ENCODE measurements at places on chromosomes 11 and 22.
A peak's percentile ranks its signal among the peaks of the same experiment; 100 is the strongest.

DNA sequence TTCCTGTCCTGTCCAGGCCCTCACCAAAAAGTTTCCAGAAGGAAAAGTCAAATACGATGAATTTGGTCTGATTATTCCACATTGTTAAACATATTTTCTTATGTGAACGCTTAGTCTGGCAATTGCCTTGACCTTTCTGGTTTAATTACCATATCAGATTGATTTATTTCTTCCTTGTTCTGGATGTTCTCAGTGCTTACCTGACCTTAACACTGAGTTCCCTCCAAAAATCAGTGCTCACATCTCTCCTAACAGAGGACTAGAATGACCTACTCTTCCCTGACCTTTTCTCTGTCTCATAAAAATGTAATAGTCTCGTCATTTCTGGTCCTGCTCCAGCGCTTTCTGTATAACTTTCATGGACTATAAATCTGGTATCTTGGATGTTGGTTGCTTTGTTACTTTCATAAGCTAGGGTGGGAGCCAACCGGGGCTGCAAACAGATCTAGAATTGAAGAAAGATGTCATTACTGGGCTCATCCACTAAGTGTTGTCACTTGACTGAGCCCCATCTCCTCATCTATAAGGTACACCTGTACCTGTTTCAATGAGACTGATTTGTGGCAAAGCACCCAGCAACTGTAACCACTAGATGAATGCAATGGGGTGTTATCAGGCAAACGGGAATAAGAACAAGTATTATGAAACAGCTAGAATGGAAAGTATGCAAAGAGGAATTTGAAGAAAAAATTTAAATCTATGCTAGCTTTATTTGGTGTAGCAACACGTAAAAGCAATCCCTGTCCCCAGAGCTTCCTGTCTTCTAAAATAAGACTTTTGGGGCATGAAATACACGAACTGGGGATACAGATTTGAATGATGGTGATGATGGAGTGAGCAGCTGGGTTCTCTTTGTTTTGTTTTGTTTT, 2.4 kb downstream of the FADS2 start:
- DNase-seq = no peak

DNA sequence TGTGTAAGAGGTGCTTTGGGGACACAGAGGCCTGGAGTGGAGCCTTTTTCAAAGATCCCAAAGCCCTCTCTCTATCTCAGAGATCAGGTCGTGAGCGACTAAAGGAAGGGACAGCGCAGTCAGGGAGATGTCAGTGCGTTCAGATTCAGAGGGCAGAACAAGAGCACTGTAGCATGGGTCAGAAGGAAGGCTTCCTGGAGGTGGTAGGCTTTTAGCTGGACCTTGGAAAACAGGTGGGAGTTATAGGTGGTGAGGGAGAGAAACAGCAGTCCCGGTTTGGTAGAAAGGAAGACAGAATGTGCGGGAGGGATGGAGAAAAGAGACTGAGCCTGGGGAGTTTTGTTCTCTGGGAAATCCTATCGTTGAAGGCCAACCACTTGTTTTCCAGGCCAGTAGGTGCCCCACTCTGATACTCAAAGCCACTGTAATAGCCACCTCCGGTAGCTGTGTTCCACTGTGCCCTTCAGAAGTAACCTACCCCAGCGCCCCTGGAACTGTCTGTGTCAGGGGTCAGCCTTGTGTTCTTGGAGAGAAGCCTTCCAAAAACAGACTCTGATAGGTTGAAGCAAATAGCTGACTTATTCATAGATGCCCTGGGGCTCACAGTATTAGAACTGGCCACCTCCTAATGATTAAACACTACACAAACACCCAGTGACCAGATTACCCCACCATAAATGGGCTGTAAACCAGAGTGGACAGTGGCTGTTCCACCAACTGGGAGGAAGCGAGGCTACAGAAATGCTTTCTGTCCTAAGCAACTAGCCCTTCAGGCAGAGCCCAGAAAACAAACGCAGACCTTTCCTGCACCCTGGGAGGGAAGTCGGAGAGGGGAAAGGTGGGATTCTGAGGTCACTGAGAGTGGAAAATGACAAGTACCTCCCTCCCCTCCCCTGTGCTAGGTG, 157.7 kb downstream of the DBX1 start:
- no peak for DNase-seq

DNA sequence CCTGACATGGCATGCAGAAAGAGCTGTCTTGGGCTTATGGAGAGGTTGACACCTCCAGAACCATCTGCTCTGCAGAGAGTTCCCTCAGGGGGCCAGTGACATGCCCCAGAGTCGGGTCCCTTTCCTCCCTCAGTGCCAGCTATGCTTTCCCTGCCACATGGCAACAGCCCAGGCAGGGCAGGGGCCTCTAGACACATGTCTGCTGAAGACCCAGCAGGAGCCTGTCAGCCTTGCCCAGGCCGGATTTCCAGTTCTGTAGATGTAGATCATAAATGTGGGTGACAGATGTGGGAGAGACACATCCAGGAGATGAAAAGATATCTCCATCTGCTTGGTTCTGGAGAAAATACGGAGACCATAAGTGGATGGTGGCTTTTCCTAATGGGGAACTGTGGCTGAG, 25.5 kb downstream of the NAV2 start:
- DNase-seq = no peak

- no peak for DNase-seq
Observed at GRCh38 chr11:88246696-88247095, 71.5 kb upstream of the RAB38 start.

DNA sequence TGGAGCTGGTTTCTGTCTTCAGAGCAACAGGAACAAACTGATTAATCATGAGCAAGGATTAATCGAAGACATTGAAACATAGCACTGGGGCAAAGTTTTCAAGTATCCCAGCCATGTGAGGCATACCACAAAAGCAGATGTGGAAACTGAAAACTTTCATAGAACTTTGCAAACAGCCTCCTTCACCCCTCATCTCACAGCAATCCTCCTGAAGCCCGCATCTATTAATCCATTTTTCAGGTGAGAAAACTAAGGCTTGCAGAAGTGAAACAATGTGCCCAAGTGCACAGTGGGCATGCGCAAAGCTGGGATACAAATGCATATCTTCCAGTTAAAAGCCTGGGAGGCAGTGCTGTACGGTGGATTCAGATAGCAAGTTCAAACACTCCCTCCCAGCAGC, 58.6 kb upstream of the HMGXB4 start:
- DNase-seq = no peak

DNA sequence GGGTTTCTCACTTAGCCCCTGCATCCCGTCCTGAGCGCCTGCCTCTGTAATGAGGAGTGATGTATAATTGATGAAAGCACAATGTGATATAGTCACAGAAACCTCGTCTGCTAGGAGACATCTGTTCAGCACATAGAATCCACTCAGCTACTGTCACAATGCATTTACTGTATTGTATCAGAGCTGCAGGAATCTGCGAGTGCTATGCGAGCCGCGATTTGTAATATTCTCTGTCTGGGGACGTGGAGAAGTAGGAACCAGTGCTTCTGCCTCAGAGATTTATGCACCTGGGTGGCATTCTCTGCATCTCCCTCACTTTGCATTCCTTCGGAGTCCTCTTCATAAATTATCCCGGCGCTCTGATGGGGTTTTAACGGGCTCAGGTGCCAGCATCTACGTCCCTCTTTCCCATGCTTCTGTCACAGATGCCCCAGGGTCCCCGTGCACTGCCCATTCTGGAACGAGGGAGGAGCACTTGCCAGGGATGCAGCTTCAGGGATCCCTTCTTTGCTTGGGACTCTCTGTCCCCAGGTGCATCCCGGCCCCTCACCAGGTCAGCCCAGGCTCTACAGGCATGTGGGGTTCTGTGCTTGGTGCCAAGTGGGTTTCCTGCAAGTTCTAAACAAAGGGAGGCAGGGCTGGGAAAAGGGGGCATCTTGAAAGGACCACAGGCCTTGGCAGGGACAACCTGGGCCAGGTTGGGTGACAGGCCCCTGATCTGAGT, 205.5 kb downstream of the DSCAML1 start:
- DNase-seq = no peak

DNA sequence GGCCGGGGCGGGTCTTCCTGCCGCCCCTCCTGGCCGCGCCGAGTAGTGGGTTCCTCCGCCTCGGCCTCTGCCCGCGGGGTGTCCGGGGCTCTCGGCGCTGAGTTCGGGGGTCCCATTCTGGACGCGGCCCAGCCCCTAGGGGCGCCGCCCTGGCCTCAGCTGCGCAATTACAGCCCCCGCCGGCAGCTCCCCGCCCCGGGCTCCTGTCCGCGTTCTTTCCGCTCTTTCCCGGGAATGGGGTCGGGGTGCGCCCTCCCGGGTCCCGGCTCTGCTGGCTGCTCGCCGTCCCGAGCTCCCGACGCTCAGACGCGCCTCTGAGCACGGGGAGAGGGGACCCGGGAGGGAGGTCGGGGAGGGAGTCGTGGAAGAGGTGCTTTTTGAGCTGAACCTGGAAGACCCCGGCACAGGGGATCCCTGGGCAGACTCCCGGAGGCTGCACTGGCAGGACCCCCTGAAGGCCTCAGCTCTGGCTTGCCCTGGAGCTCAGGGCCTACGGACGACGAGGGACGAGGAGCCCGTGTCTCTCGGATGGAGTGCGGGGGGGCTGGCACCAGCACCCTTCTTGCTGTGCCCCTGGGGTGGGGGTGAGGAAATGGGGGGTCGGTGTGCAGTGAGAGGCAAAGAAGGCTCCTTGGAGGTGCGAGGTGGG, 558 bp downstream of the TSPAN4 start:
- DNase-seq = no peak

GRCh38 chr11:22006901-22007300, 186.0 kb upstream of the ANO5 start:
- DNase-seq = no peak

GRCh38 chr11:17734418-17734911, at the start of gene KCNC1:
Gene KCNC1 (plus strand): TSS chr11:17734781. CDS start chr11:17736003, 1,222 bp downstream.
- no peak for DNase-seq

GRCh38 chr11:69297787-69298266, 3.9 kb downstream of the MYEOV start:
- peak; percentile 79 for DNase-seq

GRCh38 chr11:37282367-37282766, 684.3 kb upstream of the RAG2 start:
- no peak for DNase-seq

GRCh38 chr11:128437136-128437535, 150.2 kb downstream of the ETS1 start:
- no peak for DNase-seq

- peak; percentile 67 for DNase-seq
Observed at GRCh38 chr11:35148163-35148837, 9.3 kb downstream of the CD44 start.

DNA sequence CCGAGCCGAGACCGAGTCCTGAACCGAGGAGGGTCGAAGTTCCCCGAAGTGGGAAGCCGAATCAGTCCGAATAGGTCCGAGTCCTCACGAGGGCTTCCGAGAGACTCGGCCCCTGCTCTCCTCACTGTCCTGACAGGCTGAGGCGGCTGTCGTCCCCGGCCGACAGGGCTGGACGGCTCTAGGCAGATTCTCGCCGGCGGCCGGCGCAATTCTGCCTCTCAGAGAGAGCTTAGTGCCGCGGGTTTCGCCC, 191 bp upstream of the DEAF1 start:
- DNase-seq = no peak

DNA sequence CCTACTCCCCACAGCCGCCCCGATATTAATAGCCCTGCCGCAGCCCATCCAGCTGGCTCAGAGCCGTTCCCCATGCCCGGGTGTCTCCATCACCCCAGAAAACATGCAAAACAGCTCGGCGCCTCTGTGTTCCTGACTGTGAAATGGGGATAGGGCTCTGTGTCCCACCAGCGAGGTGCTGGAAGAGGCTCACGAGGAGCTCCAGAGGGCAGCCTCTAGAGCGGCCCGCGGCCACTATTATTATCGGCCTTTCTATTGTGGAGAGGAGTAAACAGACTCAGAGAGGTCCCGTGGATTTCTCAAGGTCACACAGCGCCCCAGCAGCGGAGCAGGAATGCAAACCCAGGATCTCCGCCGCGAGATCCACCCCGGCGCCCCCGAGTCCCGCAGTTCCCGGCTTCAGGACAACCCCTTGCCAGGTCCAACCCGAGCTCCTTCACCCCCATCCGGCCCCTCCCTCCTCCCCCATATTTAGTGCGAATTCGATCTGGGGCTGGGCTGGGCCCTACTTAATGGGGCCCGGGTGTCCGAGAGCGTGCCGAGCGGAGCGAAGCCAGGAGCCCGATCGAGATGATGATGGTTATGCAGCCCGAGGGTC, at the start of gene ACTN3:
TSS of gene ACTN3 (plus strand) at position 536 of the 598 bp plus-strand sequence. CDS start at position 571, 35 bp downstream.
- no peak for DNase-seq

GRCh38 chr22:45308957-45309421, 745 bp upstream of the FAM118A start:
- DNase-seq = no peak
